ENCODE measurements at places on chromosomes 16 and 17. TPM values are rescaled to one million over a fixed set of nuclear protein-coding genes. Genes with fewer than 3 reads are reported as not detected.

GRCh38 chr16:89996178-89996489 is 23.1 kb downstream of the DBNDD1 start:
- DNase-seq: no peak

GRCh38 chr17:41540921-41541625 is 13.0 kb upstream of the KRT19 start:
- DNase-seq: no peak

The METRN gene
- 62.0 TPM for total RNA-seq

- DNase-seq: no peak
Measured at GRCh38 chr17:55177855-55178217, 86.9 kb upstream of the HLF start.

GRCh38 chr17:382644-383533 is 30.3 kb upstream of the RPH3AL start:
- no peak for DNase-seq
